ENCODE measurements at places on chromosomes 1 and 21.

DNA sequence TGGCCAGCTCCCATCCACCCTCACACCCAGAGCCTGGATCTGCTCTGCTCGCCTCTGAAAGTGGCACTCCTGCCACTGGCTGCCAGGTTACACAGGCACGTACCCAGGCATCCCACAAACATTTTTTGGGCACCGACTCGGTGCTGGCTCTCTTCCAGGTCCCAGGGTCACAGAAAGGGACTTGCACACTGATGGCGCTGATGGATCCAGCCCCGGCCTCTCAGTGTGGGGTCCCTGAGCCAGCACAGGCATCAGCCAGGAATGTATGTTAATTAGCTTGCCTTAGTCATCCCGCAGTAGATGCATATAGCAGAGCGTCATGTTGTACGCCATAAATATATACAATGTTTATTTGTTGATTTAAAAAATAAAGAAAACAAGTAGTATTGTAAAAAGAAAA lies 537.2 kb downstream of the NPHP4 start:
- DNase-seq: no peak

DNA sequence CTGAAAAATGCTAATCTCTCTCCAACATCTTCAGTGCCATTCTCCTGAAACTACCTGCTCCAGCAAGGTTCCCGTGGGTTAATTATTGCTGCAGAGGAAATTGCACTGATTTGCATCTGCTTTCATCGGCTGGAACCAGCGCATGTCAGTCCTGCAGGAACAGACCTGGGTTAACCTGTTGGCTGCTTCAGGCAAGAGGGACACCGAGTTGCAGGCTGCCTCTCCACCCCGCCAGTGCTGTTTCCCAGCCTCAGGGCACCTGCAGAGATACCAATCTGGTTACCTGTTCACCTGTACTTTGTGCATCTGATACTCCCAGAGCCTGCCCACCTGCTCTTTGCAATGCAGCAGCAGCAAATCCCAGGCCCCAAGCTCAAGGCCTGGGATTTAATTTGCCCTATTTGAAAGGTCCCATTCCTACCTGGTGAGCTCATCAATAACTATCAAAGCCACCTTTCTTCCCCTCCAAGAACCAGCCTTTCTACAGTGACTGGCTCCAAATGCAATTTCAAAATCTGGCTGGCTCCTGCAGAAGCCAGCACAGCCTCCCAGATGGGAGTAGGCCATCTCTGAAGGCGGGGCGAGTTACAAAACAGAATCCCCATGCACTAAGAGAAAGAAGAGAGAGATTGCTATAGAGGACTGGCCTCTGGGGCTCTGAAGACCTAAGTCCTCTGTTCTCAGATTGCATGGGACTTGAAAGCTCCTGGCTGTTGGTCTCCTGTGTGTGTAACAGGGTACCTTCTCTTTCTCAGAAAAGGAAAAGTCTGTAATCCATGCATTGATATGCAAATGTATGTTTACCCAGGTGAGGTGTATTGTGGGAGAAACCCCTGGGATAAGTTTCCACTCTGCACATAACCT lies 67.8 kb downstream of the TOMM20 start:
- no peak for DNase-seq

- DNase-seq: no peak
These were observed 16.1 kb upstream of the IFFO2 start for GRCh38 chr1:18972531-18972930.

DNA sequence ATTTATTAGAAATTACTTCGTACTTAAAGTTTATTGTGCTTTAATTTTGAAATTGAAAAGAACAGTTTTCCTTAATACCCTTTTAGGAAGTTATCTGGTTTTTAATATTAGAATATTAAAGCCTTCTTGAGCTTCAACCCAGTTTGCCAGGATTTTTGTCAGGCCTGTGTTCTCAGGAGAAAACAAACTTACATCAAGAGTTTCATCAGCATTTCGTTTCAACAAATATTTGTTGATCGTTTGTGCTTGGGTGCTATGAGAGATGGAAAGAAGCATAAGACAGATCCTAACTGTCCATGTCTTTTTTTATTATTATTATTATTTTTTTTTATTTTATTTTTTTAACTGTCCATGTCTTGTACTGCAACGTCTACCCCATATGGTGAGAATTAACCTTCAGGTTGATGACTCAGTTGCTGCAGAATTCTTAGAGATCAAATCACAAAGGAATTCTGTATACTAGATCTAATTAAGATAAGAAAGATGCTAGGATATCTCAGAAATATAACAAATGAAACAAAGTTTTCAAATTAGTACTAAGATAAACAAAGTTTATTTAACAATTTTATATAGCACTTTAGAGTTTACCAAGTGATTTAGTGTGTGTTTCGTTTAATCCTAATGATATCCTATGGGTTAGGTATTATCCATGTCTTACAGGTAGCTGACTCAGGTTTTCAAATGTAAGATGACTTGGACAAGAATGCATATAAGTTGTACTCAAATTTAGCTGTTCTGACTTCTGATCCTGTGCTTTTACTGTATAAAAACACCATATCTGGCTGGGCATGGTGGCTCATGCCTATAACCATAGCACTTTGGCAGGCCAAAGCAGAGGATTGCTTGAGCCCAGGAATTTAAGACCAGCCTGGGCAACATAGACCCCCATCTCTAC lies 14.3 kb downstream of the FBXO28 start:
- DNase-seq: no peak
